ENCODE measurements at places on chromosomes 2 and 18.

DNA sequence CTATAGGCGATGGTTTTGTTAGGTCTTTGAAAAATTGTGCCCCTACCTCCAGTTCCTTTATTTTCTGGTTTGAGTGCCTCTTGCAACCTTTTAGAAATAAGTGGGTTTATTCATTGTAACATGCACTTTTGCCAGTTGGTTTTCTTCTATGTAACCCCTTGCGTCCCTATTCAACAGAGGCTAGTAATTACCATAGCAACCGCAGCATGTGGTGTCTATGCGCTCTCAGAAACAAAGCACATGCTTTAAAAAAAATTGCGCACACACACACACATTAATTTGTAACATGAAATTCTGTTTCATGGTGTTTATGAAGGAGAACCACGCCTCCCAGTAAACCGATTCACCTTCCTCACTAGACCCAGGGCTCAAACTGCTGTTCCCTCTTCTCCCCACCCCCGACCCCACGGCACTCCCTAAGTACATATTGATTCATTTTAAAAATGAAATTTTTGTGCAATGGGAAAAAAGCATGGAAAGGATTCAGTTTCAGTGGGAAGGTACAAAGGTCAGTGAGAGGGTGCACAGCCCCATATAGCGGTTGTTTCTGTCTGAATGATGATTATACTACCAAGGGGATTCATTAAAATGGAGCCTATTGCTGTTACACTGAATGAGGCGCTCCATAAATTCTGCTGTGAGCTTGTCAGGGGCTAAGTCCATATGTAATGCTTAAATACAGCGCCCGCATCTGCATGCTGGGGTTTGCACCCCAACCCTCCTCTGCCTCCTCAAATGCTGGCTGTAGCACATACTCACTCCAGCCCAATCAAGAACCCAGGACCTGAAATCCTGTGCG, 206.9 kb downstream of the ICOS start:
- no peak for DNase-seq

GRCh38 chr18:70025580-70025979, 77.9 kb upstream of the CD226 start:
- DNase-seq = no peak

DNA sequence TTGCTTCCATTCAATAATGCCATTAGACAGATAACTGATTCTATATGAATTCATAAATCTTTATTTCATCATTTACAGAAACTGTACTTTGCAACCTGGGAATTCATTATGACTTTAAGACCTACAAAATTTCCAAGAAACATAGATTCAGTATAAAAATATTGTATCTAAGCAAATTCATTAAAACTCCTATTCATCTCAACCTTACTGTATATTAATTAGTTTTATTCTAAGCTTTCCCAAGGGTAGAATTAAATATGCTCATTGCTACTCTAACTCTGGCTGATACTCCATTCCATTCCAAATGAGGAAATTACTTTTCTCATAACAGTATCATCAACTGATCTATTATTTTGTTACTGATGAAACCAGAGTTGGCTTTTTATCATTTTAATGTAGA, 473.0 kb upstream of the LRRTM4 start:
- no peak for DNase-seq

- no peak for DNase-seq
These were observed 529.8 kb upstream of the VRK2 start for GRCh38 chr2:57516698-57517340.

DNA sequence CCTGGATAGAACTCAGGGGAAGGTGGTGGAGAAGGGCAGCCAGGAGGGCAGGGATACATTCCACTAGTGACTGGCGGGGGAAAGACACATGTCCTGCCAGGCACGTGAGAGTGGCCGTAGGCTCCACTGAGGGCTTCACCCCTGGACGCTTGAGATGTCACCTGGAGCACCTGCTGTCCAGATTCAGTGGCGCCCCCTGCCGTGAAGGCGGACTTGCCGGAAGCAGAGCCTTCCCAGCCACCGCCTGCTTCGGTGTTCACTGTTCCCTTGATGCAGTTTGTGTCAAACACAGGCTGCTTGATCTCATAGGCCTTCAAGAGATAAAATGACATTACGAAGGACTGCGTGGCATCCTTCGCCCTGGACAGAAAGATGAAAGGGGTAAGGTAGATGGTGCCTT, 335.3 kb downstream of the ZNF521 start:
- DNase-seq = no peak

DNA sequence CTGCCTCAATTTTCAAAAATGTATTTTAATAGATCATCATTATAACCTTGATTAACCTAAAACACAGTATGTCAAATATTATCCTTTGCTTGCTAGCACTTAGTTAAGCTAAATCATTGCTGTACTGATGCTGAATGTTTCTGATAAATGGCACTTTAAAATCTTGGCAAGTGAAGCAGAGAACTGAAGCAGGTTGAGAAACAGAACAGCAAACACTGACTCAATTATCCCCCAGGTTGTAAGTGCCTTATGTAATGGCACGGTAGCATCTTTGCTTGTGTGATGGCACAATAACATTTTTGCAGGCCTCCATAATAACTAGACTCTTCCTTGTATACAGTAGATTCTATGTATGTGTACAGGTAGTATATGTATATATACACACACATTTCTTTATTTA, 33.8 kb downstream of the ARHGAP15 start:
- DNase-seq = no peak

DNA sequence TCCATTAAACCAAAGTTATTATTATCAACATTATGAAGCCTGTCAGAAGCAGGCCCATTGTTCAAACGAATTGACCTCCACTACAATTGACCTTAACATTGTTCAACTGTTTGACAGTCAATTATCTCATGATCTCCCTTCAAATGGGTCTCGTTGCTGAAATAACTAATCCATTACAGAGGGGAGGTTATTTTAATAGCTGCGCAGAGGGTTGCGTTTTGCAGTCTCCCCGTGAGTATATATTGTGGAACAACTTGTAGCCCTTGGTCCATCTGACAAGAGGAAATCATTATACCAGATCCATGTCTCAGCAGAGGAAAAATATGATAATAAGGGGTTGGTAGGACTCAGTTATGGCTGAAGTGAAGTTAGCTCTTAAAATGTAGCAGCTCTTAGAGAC, 159.1 kb downstream of the ALK start:
- no peak for DNase-seq

DNA sequence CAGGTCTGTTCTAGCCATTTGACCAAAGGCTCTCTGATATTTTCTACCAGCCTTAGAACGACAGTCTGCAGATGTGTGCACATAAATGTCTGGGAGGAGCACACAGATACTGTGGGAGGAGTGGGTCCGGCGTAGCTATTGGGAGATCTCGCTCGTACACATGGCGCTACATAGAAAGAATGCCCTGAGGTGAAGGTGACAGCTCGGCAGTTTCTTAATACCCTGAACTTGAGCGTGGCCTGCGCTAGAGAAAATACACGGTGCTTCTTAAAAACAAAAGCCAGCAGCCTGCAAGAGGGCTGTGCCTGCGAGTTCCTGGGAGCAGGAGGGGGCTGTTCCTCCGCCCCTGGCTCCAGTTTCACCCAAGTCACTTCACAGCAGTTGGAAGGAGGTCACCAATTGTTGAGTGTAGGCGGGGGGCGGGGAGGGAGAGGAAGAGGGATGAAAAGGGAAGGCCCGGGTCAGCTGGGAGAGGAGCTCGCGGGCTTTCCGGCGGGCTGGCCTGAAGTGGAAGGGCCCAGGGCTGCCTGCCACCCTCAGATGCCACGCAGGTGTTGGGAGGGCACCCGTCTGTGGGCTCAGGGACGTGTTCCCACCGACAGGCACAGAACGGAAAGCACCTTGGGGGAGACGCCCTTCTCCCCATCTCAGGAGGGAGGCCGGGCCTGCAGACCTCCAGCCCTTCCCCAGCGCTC, 124.7 kb upstream of the ZNF516 start:
- DNase-seq = no peak
